ENCODE measurements at places on chromosomes 11 and 22.

DNA sequence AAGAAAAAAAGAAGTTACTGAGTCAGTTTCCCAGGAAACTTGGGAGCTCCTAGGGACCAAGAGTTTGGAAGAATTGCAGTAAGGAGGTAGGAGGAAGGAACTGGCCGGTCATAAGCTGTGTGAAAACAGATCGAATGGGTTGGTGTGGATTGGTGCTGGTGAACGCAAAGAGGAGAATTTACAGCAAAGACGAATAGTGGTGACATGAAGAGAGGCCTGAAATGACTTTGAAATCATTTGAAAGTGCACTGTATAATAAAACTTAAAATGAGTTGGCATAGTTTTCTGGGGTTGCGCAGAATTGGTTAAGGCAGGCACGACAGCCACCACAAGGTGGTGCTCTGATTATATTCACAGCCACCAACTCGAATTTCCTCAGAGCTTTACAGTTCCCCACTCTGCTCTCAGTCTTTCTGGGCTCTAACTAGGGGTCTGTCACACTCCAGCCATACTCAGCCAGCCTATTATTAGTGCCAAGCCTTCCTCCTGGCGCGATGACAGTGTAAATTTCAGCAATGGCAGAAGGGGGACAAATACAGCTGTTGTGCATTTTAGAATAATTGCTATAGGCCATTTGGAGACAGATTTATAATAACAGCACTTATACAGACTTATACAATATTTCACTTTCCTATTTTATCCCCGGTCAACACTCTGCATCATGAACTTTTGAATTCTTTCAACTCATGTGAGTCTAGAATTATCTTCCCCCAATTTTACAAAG, 8.3 kb upstream of the HTR3B start:
- DNase-seq, result no peak

GRCh38 chr11:28793282-28793738, 685.1 kb downstream of the METTL15 start:
- DNase-seq, result no peak

GRCh38 chr11:119236891-119237290, 30.8 kb downstream of the CBL start:
- DNase-seq, result no peak

- no peak for DNase-seq
Measured at GRCh38 chr22:38608992-38609750, 39.2 kb upstream of the DMC1 start.

DNA sequence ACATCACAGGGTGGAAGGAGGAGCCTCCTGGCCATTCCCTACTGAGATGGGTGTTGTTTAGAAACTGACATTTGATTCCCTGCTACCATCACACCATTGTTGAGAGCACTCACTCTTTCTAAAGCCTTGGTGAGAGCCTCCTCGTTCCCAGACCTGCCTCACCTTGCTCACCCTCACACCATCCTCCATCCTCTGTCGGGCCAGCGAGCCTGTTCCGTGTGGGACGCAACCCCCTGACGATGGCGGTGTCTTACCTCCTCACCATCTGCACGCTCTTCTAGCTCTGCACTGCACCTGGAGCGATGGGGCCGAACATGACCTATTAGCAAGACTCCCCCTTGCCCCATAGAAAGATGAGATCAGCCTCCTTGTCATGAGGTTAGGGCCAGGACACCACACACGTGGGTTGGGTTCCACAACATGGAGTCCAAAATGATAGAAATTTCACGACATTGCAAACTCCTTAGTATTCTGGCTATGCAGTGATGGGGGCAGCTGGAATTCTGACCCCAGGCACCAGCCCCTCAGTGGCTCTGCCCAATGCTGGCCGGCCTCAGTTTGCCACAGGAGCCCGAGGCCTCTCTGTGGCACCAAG, 1017.9 kb downstream of the TBC1D22A start:
- no peak for DNase-seq

DNA sequence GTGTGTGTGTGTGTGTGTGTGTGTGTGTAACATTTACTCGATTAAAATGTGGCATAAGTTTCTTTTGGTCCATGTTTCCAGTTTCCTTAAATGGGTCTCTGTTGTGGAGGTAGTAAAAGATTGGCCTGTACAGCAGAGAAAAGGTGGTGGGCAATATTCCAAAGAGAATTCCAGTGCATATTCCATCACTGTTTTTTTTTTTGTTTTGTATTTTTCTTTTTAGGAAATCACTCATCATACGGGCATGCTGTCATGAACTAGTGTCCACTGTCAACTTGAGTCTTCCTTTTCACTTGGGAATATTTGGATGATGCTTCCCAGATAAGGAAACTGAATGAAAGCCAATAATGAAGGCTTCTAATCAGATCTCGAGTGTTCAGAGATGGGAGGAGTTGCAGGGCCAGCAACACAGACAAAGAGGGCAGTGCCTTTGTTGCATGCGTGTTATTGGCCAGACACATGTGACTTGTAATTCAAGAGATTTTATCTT, 95.2 kb upstream of the PDGFD start:
- no peak for DNase-seq

DNA sequence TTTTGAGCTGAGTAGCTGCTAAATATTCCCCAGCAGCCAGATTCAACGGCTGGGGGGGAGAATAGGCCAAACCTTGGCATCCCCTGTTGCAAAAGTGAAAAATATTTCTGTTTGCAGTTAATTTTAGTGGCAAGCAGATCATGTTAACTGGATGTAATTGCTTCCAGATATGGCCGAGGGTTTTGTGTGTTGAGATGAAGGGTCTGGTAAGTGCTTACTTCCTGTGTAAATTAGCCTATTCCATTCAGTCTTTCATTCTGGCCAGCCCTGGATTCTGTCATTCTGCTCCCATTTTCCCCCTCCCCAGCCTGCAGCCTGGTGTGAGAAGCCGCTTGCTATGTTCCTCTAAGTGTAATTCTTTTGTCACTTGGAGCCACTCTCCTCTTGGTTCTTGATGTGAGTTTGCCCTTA, 17.4 kb downstream of the ZBTB16 start:
- no peak for DNase-seq

DNA sequence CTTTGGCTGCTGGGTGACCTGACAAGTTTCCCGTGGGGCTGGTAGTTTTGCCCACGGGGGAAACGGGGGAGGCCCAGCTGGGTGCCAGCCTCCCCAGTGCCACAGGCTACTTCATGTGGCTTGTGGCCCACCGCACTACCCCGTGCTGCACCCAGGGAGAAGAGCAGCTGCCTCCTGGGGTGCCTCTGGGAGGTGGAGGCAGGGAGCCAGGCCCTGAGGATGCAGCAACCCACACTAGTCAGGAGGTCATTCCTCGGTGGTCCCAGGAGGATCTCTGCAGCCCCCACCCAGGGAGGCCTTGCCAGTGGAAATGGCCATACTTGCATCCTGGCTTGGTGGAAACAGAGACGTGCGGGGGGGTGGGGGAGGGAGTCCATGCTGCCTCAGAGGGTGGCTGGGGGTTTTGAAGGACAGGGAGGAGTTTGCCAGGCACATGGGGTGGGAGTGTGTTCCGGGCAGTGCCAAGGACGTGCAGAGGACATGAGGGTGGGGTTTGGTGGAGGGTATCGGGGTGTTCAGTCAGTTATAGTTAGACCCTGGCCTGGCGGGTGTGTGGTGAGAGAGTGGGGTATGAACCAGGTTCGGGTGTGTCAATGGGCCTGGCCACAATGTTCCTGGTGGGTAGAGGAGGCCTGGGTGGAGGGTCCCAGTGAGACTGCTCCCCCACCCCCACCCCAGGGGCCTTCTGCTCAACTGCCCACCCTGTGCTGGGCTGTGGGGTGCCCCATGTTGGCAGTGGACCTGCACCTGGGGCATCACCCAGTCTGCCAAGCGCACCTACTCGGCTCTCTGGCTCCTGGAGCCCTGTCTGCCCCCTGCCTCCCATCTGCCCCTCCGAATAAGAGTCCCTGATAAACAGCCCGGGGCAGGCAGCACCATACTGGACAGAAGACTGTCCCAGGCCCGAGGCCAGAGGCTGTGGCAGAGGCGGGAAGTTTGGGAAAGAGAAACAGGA, 3.8 kb downstream of the PIM3 start:
- no peak for DNase-seq

- no peak for DNase-seq
Measured at GRCh38 chr22:35315141-35315854, 15.6 kb downstream of the TOM1 start.

GRCh38 chr11:109697140-109697843, 275.3 kb downstream of the C11orf87 start:
- DNase-seq, result no peak

GRCh38 chr11:69387409-69387885, 93.5 kb downstream of the MYEOV start:
- no peak for DNase-seq

GRCh38 chr11:101438126-101438525, 145.7 kb downstream of the TRPC6 start:
- DNase-seq, result no peak

GRCh38 chr11:114197799-114198500, 98.2 kb upstream of the NNMT start:
- no peak for DNase-seq

GRCh38 chr11:91220476-91221202, 997.8 kb upstream of the CHORDC1 start:
- DNase-seq, result no peak

DNA sequence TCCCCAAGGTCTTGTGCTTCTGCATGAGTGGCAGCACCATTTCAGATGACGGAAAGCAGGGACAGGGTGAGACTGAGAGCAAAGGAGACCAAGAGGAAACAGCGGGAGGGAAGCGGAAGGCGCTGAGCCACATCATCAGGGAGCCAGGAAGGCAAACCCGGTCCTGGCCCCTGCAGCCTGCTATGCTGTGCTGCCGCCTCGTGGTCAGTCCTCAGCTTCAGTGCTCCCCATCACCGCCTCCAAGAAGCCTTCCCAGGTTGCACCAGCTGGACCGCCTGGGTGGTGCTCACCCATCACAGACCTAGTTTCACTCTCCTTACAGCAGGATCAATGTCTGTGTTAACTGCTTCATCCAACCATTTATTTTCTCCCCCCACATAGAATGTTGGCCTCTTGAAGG, 73.0 kb upstream of the PHF21B start:
- no peak for DNase-seq

DNA sequence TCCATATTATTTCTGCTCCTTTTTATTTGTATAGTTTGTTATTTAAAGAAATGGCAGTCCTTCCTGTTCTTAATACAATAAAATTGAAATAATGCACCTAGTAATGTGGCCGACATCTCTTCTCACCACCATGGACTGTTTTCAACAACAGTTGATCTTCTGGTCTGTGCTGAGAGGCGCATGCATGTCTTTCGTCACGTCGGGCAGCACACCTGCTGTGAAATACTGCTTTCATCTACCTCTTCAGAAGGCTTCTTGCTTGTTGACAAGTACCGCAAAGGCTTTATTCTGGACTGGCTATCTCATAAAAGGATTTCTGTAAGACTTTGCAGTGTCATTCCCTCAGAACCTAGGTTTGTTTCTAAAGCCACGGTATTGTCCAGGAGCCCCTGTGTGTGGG, 13.9 kb upstream of the MYO18B start:
- DNase-seq, result peak; percentile 6

GRCh38 chr11:126391970-126392632, 36.6 kb downstream of the ST3GAL4 start:
- DNase-seq, result no peak

- no peak for DNase-seq
Measured at GRCh38 chr11:10518123-10518522, 22.9 kb downstream of the RNF141 start.

DNA sequence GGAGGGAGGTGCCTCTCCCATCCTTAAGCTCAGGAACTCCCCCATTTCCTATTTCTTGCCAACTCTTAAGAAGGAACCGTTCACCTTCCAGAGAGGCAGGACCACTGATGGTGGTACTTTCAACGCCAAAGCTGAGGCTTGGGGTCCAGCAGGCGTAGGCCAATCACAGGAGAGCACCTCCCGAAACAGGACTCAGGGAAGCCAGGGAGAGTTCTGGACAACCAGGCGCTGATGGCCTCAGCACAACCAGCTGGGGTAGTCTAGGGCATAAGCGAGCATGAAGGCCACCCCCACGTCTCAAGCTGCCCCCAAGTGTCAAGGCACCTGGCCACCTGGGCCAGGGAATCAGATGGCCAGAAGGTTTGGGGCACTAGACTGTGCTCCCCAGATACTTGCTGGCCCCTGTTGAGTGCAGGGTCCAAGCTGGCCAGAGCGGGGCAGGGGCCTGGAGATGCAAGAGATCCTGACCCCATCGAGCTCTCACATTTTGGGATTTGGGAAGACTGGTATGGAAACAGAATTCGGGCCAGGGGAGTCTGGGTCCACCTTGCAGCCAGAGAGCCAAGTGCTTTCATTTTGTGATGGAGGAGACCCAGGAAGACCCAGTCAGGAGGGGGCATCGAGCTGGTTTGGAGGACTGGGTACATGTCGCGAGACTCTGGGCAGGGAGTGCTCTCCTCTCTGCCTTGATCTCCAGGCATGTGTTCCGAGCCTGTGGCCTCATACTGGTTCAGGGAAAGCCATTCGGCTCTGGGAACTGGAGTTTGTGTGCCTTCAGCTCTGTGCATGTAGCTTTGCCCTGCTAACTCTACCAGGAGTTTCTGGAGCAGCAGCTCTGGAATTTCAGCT, 926 bp downstream of the CD6 start:
- DNase-seq, result no peak

DNA sequence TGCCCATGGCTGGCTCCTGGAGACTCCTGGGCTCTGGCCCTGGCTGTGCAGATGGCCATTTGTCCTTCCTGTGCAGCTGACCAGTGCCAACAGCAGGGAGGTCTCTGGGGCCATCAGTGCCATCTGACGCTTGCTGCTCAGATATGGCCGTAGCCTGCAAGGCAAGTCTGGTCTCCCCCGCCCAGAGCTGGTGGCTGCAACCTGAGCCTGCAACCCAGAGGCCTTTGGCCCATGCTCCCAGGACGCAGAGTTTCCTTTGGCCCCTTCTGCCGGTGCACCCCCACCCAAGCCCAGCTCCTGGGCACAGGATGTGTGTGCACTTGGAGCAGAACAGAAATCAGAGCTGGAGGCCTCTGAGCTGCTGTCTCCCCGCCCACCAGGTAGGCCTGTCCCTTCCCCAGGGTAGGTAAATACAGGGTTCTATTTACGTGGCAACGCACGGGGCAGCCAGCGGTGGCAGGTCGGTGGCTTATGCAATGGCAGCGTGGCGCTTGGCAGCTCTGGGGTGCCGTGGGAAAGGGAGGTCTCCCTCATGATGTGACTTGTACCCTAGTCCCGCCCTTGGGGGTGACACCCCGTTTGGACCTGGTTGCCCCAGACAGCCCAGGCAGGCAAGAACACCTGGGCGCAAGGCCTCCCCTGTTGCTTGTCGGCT, 21.0 kb upstream of the MYEOV start:
- no peak for DNase-seq

All from type B pancreatic cell (in vitro differentiated cells).